Fibroblast of lung (primary cell): ENCODE measurements at places on chromosomes 16 and 17. TPM values are rescaled to one million over a fixed set of nuclear protein-coding genes. Genes with fewer than 3 reads are reported as not detected.

GRCh38 chr17:30840771-30841170 lies 9.0 kb downstream of the ATAD5 start:
- no peak for DNase-seq

GRCh38 chr16:4266372-4266771 lies 6.5 kb downstream of the TFAP4 start:
- DNase-seq: no peak

- peak; percentile 28 for DNase-seq
Measured at GRCh38 chr16:87003414-87003755, 313.8 kb downstream of the C16orf95 start.

Gene TBC1D3K
- total RNA-seq: not detected in 2 replicates

Gene EME1
- 0.51 and 2.3 TPM in 2 replicates for total RNA-seq
